ENCODE measurements at places on chromosomes 4 and X.

- DNase-seq, result no peak
Observed at GRCh38 chrX:69285401-69285877, 120.2 kb upstream of the PJA1 start.

DNA sequence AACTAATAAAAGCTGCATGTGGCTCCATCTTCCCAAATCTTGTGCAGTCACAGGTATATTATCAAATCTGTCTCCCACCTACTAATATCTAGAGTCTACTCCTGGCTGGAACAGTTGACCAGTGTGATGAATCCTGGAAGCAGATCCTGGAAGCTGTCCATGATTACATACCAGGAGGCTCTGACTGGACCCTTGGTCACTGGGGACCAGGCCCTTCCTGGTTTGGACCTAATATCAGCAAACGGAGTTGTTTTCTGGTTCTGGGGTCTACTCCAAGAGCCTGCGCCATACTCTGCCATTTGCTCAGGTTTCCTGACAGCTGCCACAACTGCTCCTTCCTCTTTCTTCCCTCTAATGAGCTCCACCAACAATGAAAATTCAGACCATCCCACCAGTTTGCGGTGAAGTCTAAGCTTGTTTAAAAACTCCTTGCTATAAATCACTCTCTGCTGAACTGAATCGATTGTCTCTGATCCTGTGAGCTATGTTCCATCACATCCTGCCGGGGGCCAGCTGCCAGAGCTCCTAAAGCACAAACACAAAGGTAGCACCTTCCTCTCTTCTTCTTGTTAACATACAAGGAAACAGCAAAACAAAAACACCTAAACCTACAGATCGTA lies 114.2 kb downstream of the PALLD start:
- no peak for DNase-seq

GRCh38 chr4:172055046-172055445 lies 241.8 kb downstream of the GALNTL6 start:
- DNase-seq, result no peak

GRCh38 chr4:87196927-87197326 lies 23.5 kb downstream of the KLHL8 start:
- DNase-seq, result no peak

GRCh38 chr4:147492761-147493160 lies 11.9 kb downstream of the EDNRA start:
- DNase-seq, result no peak

DNA sequence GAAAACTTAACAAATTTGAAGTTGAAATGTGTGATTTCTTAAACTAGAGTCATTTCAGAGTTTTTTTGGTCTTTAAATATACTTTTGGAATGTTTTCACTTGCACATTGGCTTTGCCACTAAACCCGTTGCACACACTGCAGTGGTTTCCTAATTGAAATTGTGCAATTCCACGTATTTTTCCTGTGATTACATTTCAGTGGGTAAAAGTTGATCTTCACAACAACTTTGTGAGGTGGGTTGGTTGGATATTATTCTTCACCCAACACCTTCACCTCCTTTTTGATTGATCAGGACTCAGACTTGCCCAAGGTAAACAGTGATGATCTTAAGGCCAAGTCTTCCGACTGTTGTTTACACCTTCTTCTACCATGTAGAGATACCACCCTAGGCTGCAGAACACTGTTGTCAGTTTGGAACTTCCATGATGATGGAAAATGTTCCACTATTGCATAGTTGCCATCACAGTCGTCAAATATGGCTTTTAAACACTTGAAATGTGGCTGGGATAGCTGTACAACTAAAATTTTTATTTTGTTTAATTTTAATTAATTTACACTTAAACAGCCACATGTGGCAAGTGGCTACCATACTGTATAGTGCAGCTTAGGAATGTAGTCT lies 13.7 kb downstream of the SEPTIN11 start:
- no peak for DNase-seq

DNA sequence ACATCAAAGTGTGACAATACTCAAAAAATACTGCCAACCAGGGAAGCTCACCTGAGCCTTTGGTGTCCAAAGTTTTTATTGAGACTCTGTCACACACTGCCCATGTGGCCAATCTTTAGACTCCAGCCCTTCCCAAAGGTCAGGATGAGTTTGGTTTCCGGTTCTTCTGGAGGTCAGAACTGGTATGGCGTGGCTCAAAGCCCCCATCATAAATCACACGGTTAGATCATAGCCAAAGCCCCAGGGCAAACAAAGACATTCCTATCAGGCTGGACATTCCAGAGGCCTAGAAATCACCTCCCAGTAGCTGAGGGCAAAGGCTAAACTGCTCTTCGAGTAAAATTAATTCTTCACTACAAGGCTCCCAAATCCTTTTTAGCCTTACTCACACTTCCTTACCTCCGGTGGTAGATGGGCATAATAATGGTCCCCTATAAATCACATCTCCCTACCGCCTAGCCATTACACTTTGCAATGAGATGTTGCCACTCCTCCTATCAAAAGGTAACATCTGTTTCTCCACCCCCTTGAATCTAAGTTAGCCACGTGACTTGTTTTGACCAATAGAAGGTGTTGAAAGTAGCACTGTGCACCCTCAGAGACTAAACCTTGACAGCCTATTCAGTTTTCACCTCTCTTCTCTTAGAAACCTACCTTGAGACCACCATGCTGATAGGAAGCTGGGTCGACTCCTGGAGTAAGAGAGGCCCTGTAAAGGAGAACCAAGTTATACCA lies 137.8 kb upstream of the DUSP21 start:
- DNase-seq, result no peak

DNA sequence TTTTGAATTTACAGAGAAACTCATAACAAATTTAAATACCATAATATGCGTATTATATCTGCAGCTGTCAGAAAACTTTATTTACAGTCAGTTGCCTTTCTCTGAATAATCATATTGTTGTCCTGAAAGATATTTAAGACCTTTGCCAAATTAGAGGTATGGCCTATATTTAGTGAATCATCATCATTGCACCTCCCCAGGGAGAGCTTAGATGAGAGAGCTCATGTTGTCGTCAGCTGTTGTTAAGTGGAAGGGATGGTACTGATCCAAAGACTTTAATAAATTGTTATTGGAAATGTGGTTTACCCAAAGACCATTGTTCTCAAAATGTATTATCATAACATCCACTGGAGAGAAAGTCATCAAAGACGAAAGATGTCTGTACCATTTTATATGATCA lies 128.6 kb downstream of the HTR2C start:
- DNase-seq, result no peak

DNA sequence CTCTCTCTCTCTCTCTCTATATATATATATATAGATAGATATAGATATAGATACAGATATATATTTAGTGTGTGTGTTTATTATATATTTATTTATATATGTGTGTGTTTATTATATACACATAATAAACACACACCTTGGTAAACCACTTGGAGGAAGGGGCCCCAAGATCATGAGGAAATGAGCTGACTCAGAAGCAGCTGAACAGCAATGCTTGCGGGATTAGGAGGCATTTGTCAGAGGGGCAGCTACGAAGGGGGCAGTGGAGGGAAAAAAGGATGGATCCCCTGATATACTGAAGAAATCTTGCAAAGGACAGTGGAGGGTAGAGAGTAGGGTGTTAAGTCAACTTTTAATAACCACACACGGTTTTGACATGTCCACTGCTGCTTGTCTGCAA lies 120.0 kb upstream of the SORBS2 start:
- DNase-seq, result no peak

- no peak for DNase-seq
Observed at GRCh38 chr4:109699553-109700225, 3.6 kb downstream of the CASP6 start.

GRCh38 chrX:135477576-135477975 lies 42.9 kb upstream of the INTS6L start:
- DNase-seq, result peak; percentile 59

- DNase-seq, result no peak
Observed at GRCh38 chr4:104494185-104494584, 509 bp downstream of the CXXC4 start.

- DNase-seq, result no peak
Observed at GRCh38 chr4:20423420-20423819, 171.7 kb downstream of the SLIT2 start.

DNA sequence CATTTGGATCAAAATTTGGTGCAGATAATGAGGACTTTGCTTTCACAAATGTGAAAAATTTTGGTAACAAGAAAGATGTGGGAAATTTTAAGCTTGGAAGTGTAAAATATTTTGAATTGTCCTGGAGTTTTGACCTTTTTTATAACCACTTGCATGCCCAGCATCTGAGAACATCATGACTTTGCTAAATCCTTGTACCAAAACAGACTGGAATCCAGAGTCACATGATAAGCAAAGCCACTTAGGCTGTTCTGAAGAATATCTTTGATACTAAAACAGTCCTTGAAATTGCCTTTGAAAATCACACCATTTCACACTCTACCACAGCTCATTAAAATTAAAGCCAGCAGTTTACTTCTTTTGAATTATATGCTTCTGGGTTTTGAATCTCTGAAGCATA lies 2.5 kb upstream of the PPM1K start:
- no peak for DNase-seq

DNA sequence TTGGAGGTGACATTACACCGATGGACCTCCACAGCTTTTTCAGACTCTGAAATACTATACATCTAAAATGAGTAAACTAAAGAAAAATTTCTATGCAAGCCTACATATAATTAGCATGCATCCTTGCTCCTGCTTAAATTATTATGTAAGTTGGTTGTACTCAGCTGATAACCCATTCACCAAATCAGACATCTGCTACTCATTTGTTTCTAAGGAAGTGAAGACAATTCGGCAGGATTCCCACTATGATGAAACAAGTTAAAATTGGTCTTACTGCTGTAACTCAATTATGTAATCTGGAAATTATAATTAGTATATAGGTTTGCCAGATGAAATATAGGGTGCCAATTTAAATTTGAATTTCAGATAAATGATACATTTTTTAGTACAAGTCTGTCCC lies 59.5 kb upstream of the FGF13 start:
- DNase-seq, result no peak

GRCh38 chrX:138925330-138925729 lies 213.8 kb upstream of the FGF13 start:
- DNase-seq, result no peak

DNA sequence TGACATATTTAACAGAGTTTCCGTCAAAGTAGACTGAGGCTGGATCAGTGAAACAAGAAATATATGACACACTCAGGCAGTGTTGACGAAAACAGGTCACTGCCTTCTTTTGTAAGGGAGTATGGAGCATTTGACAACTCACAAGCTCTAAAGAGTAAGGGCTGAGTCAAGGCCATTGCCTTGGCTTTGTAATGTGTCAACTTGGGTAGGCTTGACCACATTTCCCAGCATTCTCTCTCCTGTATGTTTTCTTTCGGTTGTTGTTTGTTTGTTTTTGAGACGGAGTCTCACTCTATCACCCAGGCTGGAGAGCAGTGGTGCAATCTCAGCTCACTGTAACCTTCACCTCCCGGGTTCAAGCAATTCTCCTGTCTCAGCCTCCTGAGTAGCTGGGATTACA lies 125.0 kb upstream of the MBNL3 start:
- no peak for DNase-seq

- DNase-seq, result no peak
Observed at GRCh38 chr4:182017038-182017437, 226.2 kb upstream of the TENM3 start.

DNA sequence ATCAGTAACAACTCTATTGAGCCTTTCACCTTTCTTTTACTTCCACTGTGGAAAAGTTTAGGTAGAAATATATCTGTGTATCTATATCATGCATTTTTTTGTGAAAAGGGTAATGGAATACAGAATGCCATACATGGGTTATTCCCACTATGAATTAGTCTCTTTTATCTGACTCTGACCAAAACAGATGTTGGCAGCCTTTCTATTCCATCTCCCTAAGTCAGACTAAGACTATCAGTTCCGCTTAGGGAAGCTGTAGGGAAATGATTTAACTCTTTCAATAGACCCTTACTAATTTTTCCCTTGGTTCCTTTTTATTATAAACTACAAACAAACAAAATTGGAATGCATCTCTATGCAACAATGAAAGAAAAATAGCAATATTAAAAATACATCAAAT lies 92.3 kb upstream of the LEF1 start:
- DNase-seq, result no peak

GRCh38 chrX:123975180-123975579 lies 13.7 kb downstream of the STAG2 start:
- no peak for DNase-seq

DNA sequence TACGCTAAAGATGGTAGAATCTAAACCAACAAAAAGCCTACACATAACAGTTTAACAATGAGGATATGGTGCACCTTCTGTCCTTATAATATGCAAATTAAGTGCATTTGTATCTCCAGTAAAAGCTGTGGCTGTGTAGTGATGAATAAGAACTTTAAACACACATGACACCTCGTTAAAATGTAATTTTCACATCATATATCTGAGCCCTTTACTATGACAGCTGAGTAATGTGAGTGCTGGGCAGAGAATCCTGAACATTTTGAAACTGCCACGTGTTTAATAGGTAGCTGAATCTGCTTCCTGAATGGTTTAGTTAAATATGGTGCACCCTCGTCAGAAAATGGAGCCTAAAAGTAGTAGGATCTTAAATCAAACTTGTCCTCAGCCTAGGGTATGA lies 540.8 kb downstream of the ADGRL3 start:
- DNase-seq, result no peak

DNA sequence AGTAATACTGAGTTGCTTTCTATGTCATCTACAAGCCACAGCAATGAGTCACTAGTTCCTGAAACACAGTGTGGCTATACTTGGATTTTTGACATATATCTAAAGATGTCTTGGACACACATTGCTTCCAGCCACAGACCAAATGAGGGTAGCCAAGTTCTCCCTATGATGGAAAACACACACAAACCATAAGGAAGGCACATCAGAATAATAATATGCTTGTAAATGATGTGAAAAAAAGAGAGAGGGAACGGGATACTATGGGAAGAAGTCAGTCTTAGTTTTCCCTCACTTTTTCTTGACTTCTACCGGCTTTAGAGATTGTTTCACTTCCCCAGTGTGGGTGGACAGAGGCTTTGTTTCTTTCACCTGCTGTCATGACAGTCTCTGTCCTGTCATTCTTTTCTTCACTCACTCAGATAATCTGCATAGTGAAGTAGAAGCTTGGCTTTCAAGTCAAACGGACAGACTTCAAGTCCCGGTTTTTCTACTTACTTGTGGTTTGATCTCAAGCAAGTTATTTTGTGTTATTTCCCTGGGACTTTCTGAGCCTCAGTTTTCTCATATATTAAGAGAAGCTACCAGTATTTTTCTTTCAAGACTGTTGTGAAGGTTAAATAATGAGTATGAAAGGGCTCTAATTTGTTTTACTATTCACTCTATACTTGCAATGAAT lies 34.7 kb downstream of the P2RY10 start:
- no peak for DNase-seq

GRCh38 chrX:132180929-132181328 lies 38.3 kb downstream of the RAP2C start:
- no peak for DNase-seq

DNA sequence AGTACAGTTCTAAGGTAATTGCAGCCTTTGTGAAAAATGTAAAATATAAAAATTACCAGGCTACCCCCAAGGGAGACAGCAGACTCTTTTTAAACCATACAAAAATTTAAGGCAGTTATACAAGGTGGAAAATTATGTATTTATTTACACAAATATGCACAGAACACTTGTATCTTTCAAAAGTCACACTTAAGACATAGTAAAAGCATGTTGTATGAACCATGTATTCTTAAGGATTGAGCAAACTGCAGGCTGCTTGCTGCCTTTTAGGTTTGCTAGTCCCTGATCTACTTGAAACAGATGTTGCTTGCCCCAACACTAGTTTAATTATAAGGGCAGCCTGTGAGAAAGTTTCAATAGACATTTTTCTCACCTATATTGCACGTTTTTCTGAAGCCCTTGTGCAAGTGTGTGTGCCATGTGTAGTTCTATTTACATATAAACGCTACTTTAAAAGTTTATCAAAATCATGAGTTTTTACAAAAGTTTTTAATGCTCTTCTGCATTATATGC lies 72.8 kb downstream of the PRSS12 start:
- no peak for DNase-seq

Data from NCI-H2107 (cell line).